Hematopoietic multipotent progenitor cell (in vitro differentiated cells): ENCODE measurements at places on chromosomes 2 and 18.
A peak's percentile ranks its signal among the peaks of the same experiment; 100 is the strongest.

- no peak for DNase-seq
Observed at GRCh38 chr2:102514061-102514785, 41.2 kb downstream of the SLC9A4 start.

GRCh38 chr2:148255929-148256328 lies 235.0 kb downstream of the MBD5 start:
- DNase-seq, result no peak

DNA sequence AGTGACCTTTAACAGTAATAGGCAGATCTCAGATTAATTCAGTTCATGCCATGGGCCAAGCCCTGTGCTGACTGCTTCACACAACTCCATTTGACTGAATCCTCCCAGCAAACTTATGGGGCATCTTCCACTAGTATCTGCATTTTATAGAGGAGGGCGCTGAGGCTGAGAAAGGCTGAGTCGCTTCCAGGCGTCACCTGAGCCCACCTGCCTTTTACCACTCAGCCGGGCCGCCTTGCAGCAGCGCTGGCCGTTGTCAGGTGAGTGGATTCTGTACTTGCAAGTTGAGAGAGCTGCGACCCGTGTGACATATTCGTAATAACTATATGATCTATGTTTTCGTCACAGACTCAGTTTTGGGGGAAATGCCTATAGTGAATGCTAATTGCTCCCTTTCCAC lies 59.3 kb upstream of the B3GNT7 start:
- DNase-seq, result no peak

DNA sequence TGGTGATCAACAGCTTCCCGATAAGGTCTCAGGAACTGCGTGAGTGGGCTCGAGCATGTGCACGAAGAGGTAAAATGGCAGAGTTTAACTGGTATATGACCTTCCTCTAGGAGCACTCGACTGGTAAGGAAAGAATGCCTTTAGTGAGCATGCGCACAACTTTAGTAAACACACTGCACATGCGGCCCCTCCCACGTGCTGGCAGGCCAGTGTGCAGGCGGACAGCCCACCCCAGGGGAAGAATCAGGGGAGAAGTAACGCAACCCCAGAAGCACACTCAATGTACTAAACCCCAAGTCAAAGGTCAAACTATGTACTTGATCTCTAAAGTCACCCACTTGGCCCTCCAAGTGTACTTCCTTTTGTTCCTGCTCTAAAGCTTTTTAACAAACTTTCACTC lies 28.7 kb upstream of the SLC25A52 start:
- DNase-seq, result no peak

DNA sequence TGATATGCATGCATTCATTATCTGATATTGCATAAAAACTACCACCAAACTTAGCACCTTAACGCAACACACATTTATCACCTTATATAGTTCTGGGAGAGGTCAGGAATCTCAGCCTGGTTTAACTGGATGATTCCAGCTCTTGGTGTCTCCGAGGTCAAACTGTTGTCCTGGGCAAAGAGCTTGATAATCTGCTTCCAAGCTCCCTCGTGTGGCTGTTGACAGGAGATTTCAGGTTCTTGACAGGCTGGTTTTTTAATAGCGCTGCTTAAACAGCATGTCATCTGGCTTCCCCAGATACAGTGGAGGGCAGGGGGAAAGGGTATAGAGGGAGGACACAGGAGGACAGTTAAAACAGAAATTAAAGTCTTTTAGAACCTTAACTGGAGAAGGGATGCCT lies 785.0 kb downstream of the CNTNAP5 start:
- DNase-seq, result peak; percentile 5

DNA sequence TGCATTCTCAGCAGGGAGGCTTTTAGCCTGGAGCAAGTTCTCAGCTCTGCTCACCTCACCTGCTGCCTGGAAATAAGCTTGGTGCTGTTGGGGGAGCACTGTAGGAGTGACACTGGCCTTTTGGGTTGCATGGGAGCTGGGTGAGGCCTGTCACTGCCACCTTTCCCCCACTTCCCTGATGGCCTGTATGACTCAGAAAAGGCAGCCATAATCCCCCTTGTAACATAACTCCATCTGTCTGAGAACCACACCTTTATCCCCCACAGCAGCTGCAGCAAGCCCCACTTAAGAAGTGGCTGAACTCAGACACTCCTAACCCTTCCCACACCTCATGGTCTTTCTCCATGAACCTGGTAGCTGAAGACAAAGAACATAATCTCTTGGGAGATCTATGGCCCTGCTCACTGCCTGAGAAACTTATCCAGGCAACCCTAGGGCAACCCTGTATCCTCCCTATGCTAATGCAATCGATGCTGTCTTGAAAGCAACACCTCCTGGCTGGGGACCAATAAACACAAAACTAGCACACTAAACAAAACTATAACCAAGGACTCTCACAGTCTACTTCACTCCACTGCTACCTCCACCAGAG lies 258.9 kb upstream of the OSR1 start:
- DNase-seq, result no peak
